ENCODE measurements at places on chromosomes 13 and 19. TPM values are rescaled to one million over a fixed set of nuclear protein-coding genes. Genes with fewer than 3 reads are reported as not detected.

GRCh38 chr13:93843082-93843481, 616.5 kb downstream of the GPC6 start:
- DNase-seq = peak; percentile 15

GRCh38 chr19:17049711-17050280, 23.2 kb upstream of the CPAMD8 start:
- no peak for DNase-seq

GRCh38 chr13:60790620-60791019, 393.6 kb downstream of the TDRD3 start:
- DNase-seq = no peak

Gene RGS9BP
- total RNA-seq = 0.96 TPM

- DNase-seq = no peak
These were observed 110.1 kb upstream of the RXFP2 start for GRCh38 chr13:31629085-31629780.

GRCh38 chr13:27226991-27227390, 24.4 kb upstream of the RPL21 start:
- no peak for DNase-seq

GRCh38 chr19:36163813-36164212, 11.6 kb upstream of the COX7A1 start:
- no peak for DNase-seq

Gene TFPT
- total RNA-seq = 18.8 TPM

- peak; percentile 40 for DNase-seq
These were observed 113.7 kb downstream of the RFC3 start for GRCh38 chr13:33931397-33932311.

Gene LHB
- total RNA-seq = not detected

Gene DACT3
- total RNA-seq = 26.7 TPM

GRCh38 chr19:958967-959855, 24.9 kb upstream of the WDR18 start:
- no peak for DNase-seq

Gene HCN2
- 2.4 TPM for total RNA-seq
